ENCODE measurements at places on chromosomes 3 and 15. TPM values are rescaled to one million over a fixed set of nuclear protein-coding genes. Genes with fewer than 3 reads are reported as not detected.

DNA sequence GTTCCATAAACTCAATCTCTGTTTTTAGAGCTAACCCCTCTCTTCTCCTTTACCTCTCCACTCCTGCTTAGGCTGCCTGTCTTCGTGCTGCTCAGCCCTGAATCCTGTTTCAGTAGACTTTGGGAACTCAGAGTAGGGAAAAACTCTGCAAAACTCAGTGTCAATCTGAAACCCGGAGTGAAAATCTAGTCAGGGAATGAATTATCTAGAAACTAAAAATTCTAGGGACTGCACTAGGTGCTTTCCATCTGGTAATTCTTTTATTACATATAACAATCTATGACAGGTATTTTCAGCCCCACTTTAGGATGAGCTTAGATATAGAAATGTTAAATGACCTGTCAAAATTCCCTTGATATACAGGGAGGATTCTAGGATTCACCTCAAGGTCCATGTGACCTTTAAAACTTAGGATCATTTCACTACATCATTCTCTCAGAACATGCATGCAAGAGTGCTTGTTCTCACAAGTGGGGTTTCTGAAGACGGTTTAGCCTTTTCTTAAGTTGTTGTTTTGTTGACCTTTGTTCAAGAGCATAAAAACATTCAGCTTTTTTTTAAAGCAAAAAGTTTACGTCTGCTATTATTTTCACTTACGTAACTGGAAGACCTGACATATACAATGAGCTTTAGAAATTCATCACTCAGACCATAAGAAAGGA is 108.2 kb upstream of the MBNL1 start:
- no peak for DNase-seq

GRCh38 chr3:125281381-125281780 is 68.8 kb upstream of the SLC12A8 start:
- DNase-seq = no peak

DNA sequence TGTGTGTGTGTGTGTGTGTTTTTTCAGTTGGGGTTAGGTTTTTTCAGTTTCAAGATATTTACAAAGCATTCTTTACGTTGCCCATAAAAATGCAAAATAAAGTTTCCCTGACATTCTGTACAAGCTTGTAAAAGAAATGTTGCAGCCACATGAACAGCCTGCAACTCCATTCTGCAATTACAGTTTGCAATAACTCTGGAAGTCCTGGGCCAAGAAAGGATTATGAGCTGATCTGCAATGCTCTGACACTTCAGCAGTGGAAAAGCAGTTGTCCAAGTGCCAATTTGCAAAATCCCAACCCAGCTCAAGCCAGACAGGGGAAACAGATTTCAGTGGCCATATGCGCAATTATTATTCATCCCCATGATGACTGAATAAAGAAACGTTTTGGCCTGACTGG is 322.1 kb downstream of the MEX3B start:
- DNase-seq = no peak

- peak; percentile 60 for DNase-seq
Measured at GRCh38 chr3:149273096-149273751, 51.6 kb upstream of the CP start.

DNA sequence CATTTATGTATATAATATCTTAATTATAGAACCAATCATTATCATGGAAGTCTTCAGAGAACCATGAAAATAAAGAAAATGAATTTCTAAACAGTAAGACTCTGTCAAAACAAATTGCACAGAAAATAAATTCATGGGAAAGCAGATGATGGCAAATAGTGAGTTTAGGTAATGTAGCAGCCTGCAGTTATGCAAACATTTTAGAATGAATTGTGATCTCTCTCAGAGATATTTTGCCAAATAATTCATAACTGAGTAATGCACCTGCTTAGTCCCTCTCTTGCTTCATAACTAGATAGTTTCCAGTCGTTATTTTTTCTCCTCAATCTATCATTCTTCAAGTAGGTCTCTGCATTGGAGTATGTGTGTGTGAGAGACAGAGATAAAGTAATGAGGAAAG is 492.7 kb upstream of the THBS1 start:
- no peak for DNase-seq

DNA sequence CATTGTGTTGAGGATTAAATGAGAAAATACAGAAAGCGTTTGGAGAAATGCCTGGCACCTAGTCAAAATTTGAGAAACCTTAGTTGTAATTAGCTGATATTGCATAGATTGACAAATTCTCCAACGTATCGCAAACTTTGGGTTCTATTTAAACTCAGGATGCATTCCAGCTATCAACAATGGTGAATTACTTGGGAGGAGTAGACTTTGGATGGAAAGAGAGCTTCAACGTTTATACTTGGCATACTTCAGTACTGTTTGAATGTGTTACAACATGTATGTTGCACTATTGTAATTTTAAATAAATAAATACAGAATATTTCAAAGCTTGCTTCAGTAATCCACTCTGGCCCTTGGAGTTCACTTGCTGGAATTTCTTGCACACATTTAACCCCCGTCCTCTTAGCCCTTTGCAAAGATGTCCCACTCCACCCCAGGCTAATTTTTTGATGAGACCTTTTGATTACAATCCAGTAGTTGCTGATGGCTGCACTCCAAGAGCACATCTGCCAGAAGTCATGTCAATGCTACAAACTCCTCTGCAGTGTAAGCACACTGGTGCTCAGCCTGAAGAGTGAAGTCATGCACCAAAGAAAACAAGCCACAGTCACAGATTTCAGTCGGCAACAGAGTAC is 4.7 kb upstream of the DIS3L start:
- DNase-seq = no peak

DNA sequence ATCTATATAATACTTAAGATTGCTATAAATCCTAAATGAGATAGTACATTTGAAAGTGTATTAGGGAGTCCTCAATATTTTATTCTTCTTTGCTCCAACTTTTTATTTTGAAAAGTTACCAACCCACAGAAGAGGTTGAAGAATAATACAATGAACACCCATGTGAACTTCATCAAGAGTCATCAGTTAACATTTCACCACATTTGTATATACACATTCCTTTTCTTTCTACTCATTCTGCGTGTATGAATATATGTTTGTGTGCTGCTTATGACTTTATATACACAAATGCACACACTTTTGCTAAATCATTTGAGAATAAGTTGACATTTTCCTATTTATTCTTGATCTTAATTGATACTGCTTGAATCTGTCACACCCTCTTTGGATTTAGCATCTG is 193.3 kb upstream of the CGNL1 start:
- DNase-seq = no peak

DNA sequence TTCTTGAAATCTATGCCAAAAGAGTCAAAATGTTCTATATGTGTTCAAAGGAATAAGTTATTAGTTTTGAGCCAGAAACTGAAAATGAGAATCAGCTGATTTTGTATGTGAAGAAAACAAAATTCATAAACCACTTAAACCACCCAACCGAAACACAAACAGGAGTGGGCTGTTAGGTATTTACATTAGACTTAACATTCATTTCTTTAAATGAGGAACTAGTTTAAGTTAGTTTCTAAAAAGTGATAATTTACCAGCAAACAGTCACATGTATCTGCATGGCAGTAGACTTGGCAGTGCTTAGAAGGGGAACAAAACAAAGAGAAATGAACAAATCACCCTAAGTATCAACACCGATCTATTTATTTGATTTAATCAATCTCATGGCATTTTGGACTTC is 128.0 kb downstream of the GMNC start:
- DNase-seq = no peak

- DNase-seq = peak; percentile 71
Measured at GRCh38 chr3:12868039-12869034, 27.0 kb upstream of the RPL32 start.

DNA sequence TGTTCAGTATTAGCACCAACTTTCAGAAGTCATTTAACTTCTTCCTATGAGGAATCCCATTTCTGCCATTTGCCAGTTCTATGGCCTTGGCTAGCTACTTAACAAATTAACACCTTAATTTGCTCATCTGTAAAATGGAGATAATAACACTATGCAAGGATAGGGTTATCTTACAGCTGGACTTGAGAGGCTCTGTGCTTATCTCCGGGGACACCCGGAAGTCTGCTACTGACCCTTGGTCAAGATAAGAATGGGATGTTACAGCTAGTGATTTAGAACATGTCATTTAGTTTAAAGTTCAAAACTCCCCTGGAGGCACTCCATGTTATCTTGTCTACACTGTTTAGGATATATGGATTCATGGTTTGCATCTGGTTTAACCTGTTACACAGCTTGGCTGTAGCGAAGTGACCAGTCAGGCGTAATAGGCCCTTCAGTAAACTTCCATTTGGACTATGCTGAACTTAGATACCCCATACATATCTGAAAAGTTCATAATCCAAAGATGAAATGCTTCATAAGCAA is 156.0 kb upstream of the CD96 start:
- no peak for DNase-seq

GRCh38 chr3:188607805-188608315 is 453.9 kb downstream of the LPP start:
- DNase-seq = no peak

DNA sequence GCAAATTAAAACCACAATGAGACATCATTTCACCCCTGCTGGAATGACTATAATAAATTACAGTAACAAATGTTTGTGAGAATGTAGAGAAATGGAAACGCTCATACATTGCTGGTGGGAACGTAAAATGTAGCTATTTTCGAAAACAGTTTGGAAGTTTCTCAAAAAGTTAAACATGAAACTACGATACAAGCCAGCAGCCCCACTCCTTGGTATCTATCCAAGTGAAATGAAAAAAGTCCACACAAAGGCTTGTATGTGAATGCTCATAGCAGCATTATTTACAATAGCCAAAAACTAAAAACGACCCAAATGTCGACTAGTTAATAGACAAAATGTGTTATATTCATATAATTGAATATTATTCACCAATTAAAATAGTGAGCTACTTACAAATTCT is 22.9 kb upstream of the CFAP20DC start:
- no peak for DNase-seq

DNA sequence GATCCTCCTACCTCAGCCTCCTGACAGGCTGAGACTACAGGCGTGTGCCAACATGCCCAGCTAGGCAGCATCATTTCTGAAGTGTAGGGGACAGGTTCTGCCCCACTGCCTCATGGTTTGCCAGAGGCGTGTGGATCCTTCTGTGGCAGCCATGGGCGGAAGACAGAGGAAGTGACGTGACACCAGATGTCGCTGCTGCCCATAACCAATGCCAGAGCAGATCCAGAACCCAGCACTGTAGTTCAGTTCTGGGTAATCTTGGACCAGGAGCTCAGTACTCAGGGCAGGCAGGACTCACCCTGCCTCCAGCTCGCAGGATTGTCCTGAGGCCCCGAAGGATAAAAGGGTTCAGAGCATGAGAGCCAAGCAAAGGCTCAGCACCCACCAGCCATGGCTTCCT is 8.2 kb downstream of the RBPMS2 start:
- DNase-seq = no peak

DNA sequence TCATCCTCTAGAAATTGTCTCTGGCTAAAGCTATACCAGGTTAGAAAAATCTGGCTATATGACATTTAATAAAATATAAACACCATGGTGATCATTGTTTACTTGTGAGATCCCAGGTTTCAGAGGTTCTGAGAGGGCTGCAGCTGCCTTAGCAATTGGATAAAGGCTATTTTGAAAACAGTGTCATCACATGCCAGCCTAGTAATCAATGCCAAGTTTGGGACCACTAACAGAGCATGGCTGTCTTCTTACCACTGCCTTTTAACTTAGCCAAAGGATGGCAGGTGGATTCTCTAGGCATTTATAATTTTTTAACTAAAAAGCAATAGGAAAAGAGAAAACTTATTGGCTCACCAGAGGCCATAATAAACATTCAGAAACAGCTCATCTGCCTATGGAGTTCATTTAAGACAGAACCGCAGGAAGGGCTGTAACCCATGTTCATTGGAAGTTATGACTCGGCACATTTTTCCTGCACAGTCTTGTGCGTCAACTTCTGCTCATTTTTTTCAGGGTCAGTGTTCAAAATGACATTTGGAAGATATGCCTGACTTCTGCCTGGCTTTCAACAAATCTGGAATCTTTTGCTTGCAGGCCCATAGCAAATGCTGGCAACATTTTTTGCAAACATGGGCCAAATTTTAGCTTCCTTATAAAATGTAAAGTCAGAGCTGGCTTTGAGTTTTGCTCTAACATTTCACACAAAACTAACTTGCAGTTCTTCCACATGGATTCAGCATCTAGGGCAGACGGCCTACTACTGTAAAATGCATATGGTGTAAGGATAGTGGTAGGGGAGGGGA is 476.0 kb upstream of the TBL1XR1 start:
- DNase-seq = no peak

CD96 gene
- total RNA-seq = 215 TPM

SAMD7 gene
- not detected for total RNA-seq

HRG gene
- total RNA-seq = not detected

TNFSF10 gene
- total RNA-seq = 65.6 TPM

LRRC31 gene
- not detected for total RNA-seq

JAGN1 gene
- total RNA-seq = 26.5 TPM

GPR149 gene
- total RNA-seq = not detected

WNT7A gene
- 19.3 TPM for total RNA-seq

PPP1R14D gene
- not detected for total RNA-seq
